ENCODE measurements at places on chromosomes 6 and 20. TPM values are rescaled to one million over a fixed set of nuclear protein-coding genes. Genes with fewer than 3 reads are reported as not detected.
A peak's percentile ranks its signal among the peaks of the same experiment; 100 is the strongest.

GRCh38 chr6:5401845-5402738, 140.8 kb downstream of the FARS2 start:
- peaks cover 10% of the 10 kb centered on the region for H3K36me3 ChIP-seq
- H3K4me1 ChIP-seq = peaks cover 2% of the 10 kb centered on the region
- no peaks in the 10 kb centered on the region for H3K27me3 ChIP-seq
- no peak for DNase-seq
- no peak overlapping the region for H3K27ac ChIP-seq

MAP7 gene
- 0.56 TPM for total RNA-seq

MMS22L gene
- total RNA-seq = 17.9 TPM

GRCh38 chr20:25300496-25301170, 52.7 kb downstream of the PYGB start:
- H3K4me1 ChIP-seq = peaks cover 1% of the 10 kb centered on the region
- H3K36me3 ChIP-seq = peaks cover 27% of the 10 kb centered on the region
- no peak overlapping the region for H3K27ac ChIP-seq
- H3K27me3 ChIP-seq = no peaks in the 10 kb centered on the region

- peaks cover 28% of the 10 kb centered on the region for H3K27me3 ChIP-seq
- H3K4me1 ChIP-seq = peaks cover 3% of the 10 kb centered on the region
- H3K27ac ChIP-seq = no peak within 1 kb of the TSS
- no peak for DNase-seq
- H3K4me3 ChIP-seq = peak within 1 kb of the TSS; percentile 42
Measured at GRCh38 chr20:9068841-9069663, at the start of gene PLCB4. Gene PLCB4 (plus strand): TSS chr20:9069087. CDS start chr20:9307815, 238,728 bp downstream.

AP5S1 gene
- 13.4 TPM for total RNA-seq

- peaks cover 2% of the 10 kb centered on the region for H3K36me3 ChIP-seq
- H3K4me3 ChIP-seq = no peak overlapping the region
- H3K27me3 ChIP-seq = no peaks in the 10 kb centered on the region
- H3K4me1 ChIP-seq = peaks cover 19% of the 10 kb centered on the region
Measured at GRCh38 chr6:42729731-42730130, 7.3 kb upstream of the PRPH2 start.

- H3K4me3 ChIP-seq = no peak overlapping the region
- DNase-seq = no peak
- H3K27me3 ChIP-seq = no peaks in the 10 kb centered on the region
- no peak overlapping the region for H3K27ac ChIP-seq
- no peaks in the 10 kb centered on the region for H3K36me3 ChIP-seq
- H3K4me1 ChIP-seq = peaks cover 45% of the 10 kb centered on the region
Measured at GRCh38 chr6:11414176-11414963, 123.2 kb upstream of the TMEM170B start.

GRCh38 chr20:45341939-45342854, 6.0 kb downstream of the SDC4 start:
- no peaks in the 10 kb centered on the region for H3K36me3 ChIP-seq
- no peak for DNase-seq
- no peaks in the 10 kb centered on the region for H3K4me1 ChIP-seq
- H3K4me3 ChIP-seq = no peak overlapping the region

GRCh38 chr20:59671661-59672471, 67.5 kb downstream of the PHACTR3 start:
- H3K27ac ChIP-seq = no peak overlapping the region
- DNase-seq = no peak
- H3K36me3 ChIP-seq = no peaks in the 10 kb centered on the region
- no peaks in the 10 kb centered on the region for H3K4me1 ChIP-seq
- H3K4me3 ChIP-seq = no peak overlapping the region
- peaks cover 4% of the 10 kb centered on the region for H3K27me3 ChIP-seq

DNA sequence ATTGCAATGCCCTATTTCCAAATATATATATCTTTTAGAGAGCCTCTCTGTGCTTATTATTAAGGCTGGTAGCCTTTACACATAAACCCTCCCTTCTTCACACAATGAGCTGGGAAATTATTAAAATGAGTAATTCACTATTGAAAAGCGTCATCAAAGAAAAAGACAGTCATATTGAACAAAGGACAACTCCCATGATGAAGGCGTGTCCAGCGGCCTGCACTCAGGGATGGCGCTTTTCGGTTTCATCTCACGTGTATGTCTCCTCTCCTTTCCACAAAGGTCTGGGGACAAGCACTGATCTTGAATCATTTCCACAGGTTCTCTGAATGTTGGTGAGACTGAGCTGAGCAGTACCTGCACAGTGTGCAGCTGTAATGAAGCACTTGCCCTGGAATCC, 3.5 kb downstream of the SERPINB9 start:
- H3K27me3 ChIP-seq = no peaks in the 10 kb centered on the region
- peaks cover 67% of the 10 kb centered on the region for H3K4me1 ChIP-seq
- no peak for DNase-seq
- H3K27ac ChIP-seq = peak overlapping the region; percentile 93
- peaks cover 75% of the 10 kb centered on the region for H3K36me3 ChIP-seq

GRCh38 chr6:99241905-99242534, 107.5 kb downstream of the FAXC start:
- H3K36me3 ChIP-seq = no peaks in the 10 kb centered on the region
- H3K27me3 ChIP-seq = no peaks in the 10 kb centered on the region
- no peaks in the 10 kb centered on the region for H3K4me1 ChIP-seq
- no peak overlapping the region for H3K4me3 ChIP-seq

GRCh38 chr6:5151360-5151954, 66.3 kb downstream of the PPP1R3G start:
- DNase-seq = no peak
- no peaks in the 10 kb centered on the region for H3K36me3 ChIP-seq
- no peaks in the 10 kb centered on the region for H3K27me3 ChIP-seq
- no peak overlapping the region for H3K27ac ChIP-seq
- no peaks in the 10 kb centered on the region for H3K4me1 ChIP-seq

THBS2 gene
- total RNA-seq = not detected

- H3K27ac ChIP-seq = peak overlapping the region; percentile 64
- no peak overlapping the region for H3K4me3 ChIP-seq
- no peaks in the 10 kb centered on the region for H3K36me3 ChIP-seq
- no peaks in the 10 kb centered on the region for H3K27me3 ChIP-seq
- H3K4me1 ChIP-seq = peaks cover 87% of the 10 kb centered on the region
Measured at GRCh38 chr6:15342114-15342513, 96.2 kb downstream of the JARID2 start.

DNA sequence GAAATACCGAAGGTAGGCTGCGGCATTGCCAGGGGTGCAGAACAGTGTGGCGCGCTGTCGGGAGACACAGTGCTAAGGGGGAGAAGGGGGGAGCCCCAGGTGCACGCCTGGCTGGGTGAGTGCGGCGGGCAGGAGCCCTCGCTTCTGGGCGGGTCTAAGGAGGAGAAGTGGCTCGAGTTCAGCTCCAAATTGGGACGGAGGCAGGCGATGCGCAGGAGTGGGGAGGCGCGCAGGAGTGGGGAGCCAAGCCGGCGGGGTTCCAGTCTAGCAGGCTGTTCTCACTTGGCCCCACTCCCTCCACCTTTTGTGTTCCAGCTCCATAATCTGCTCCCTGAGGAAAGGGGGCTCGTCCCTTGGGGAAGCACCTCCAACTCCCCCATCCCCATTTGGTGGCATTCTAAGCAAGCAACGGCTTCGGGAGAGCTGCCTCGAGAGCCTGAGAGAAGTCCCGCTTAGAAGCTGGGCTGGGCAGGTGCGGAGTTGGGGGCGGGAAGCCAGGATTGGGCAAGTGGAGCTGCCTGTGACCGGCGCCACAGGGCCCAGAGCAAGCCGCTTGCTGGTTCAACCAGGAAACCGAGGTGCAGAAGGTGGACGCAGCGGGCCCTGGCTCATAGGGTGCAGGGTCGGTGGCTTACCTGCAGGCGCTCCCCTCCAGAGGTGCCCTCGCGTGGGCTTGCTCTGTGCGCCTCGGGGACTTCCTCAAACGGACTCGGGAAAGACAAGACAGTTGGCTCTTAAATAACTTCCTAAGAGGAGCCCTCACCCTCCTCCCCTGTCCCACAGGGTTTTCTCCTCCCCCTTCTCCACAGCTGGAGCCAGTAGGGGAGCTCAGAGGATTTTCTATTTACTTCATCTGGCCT, at the start of gene F13A1:
F13A1 (minus strand) TSS at position 711 of the 860 bp plus-strand sequence. CDS start 1,998 bp downstream, outside the sequence.
- peaks cover 22% of the 10 kb centered on the region for H3K4me1 ChIP-seq
- H3K4me3 ChIP-seq = peak within 1 kb of the TSS; percentile 70
- DNase-seq = peak; percentile 32
- H3K27me3 ChIP-seq = peaks cover 47% of the 10 kb centered on the region
- no peaks in the 10 kb centered on the region for H3K36me3 ChIP-seq

DNA sequence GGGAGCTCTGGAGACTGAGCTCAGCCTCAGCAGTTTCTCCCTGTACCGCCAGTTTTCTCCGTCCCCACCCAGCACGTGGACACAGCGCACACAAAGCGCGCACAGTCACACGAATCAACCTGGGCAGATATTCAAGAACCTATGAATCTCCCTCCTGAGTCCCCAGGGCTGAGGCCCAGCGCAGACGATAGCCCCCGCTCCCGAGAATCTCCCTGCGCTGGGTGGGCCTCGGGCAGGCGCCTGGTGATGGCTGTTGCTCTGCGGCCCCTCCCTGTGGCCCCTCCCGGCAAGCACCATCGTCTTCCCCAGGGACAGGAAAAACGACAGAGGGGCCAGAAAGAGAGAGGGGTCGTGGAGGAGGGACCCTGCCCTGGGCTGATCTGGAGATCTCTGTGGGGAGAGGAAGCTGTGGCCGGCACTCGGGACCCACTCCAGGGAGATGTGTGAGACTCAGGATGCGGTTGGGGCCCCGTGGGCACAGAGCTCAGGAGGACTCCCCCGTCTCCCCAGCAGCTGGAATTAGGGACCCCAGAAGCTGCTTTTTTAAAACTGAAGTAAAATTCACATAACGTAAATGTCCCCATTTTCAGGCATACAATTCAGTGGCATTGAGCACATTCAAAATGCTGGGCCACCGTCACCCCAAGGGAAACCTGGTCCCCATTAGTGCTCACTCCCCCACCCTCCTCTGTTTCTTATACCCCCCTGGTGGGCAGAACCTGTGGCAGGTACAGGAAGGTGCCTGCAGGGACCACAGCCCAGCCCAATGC, 330.8 kb downstream of the TAF4 start:
- no peaks in the 10 kb centered on the region for H3K4me1 ChIP-seq
- DNase-seq = no peak
- H3K27me3 ChIP-seq = no peaks in the 10 kb centered on the region
- H3K36me3 ChIP-seq = no peaks in the 10 kb centered on the region

GRCh38 chr20:51014797-51015722, 7.8 kb downstream of the KCNG1 start:
- DNase-seq = no peak
- H3K4me3 ChIP-seq = no peak overlapping the region
- no peaks in the 10 kb centered on the region for H3K36me3 ChIP-seq
- peaks cover 11% of the 10 kb centered on the region for H3K4me1 ChIP-seq
- peaks cover 22% of the 10 kb centered on the region for H3K27me3 ChIP-seq

NNAT gene
- total RNA-seq = 0.40 TPM

DNA sequence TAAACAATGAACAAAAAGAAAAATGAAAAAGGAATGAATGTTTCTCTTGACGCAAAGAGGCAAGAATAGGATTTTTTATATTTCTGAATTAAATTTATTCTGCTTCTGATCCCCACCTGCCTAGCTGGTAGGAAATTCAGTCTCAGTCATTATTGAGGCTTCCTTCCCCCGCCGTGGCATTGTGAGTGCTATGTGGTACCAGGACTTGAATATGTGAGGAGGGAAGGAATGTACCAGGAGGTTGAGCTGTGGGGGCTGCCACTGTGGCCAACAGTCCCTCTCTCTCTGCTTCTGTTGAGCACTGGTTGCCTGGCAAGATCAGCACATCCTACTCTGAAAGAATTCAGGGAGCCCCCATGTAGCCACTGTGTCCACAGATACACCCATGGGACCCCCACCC, 368.1 kb upstream of the JARID2 start:
- peaks cover 42% of the 10 kb centered on the region for H3K4me1 ChIP-seq
- H3K4me3 ChIP-seq = no peak overlapping the region

MCCD1 gene
- not detected for total RNA-seq

HRH3 gene
- total RNA-seq = not detected

DNA sequence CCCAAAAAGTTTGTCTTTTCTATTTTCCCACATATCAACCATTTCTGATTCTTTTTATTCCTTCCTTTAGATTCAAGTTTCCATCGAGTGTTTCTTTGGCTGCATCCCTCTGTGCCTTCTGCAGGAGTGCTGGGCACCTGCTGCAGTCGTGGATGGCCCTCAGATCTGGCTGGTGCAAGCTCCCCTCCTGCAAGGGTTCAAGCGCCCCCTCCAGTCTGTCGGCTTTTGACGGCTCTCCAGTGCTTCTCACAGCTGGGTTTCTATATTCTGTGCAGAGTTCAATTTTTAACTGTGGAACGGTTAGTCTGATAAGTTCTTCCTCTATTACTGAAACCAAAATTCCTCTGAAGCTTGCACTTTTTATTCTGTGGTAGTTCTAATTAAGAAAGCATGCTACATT, 132.1 kb downstream of the HUS1B start:
- H3K27me3 ChIP-seq = no peaks in the 10 kb centered on the region
- no peak overlapping the region for H3K27ac ChIP-seq
- no peak for DNase-seq
- peaks cover 45% of the 10 kb centered on the region for H3K36me3 ChIP-seq

PPP1R3G gene
- 0.15 TPM for total RNA-seq
